ENCODE measurements at places on chromosomes 7 and 10.

- ATAC-seq = no peak
Measured at GRCh38 chr7:120554960-120555571, 282.1 kb downstream of the KCND2 start.

GRCh38 chr10:5945190-5945509 lies 32.2 kb downstream of the IL15RA start:
- ATAC-seq = no peak

GRCh38 chr10:121981346-121981745 lies 6.3 kb upstream of the NSMCE4A start:
- ATAC-seq = no peak

DNA sequence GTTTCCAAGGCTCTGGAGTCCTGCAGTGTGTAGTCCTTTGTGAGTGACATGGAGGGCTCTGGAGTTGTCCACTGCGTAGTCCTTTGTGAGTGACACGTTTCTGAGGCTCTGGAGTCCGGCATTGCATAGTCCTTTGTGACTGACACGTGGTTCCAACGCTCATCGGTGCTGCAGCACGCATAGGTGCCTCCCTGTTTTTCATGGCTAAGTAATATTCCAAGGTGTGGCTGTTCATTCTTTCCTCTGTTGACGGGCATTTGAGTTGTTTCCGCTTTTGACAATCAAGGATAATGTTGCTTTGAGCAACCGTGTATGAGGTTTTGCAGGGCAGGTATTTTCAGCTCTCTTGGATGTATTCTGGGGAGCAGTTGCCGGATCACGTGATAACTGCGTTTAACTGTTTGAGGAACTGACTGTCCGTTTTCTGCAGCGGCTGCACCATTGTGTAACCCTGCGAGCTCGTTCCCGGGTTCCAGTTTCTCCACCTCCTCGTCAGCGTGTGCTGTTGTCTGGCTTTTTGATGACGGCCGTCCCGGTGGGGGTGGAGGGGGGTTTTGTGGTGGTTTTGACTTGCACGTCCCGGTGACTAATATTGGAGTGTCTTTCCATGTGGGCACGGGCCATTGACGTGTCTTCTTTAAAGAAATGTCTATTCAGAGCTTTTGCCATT lies 21.1 kb downstream of the FAM20C start:
- ATAC-seq = no peak

DNA sequence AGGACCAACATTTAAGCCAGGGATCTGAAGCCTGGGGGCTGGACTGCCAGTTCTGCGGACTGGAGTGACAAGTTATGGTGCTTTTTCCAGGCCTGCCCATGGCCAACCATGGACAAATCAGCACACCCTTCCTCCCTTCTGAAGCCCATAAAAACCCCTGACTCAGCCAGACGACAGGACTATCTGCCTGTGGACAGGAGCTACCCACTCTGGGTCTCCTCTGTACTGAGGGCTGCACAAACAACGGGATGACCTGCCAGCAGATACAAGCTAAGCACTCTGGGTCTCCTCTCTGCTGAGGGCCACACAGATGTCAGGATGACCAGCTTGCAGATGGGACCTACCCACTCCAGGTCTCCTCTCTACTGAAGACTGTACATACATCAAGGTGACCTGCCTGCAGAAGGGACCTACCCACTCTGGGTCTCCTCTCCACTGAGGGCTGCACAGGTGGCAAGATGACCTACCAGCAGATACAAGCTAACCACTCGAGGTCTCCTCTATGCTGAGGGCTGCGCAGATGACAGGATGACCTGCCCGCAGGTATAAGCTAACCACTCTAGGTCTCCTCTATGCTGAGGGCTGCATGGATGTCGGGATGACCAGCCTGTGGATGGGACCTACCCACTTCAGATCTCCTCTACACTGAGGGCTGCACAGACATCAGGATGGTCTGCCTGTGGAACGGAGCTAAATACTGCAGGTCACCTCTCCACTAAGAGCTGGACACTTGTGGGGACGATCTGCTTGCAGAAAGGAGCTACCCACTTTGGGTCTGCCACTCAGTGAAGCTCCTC lies 110.1 kb upstream of the GPR22 start:
- ATAC-seq = no peak

All from activated CD4-positive, CD25-positive, alpha-beta regulatory T cell treated with anti-CD3 and anti-CD28 coated beads, Interleukin-2, amount 50 U/mL, for 24 hours (primary cell).